ENCODE measurements at places on chromosomes 4 and X. TPM values are rescaled to one million over a fixed set of nuclear protein-coding genes. Genes with fewer than 3 reads are reported as not detected.

FGG gene
- total RNA-seq, result not detected

DNA sequence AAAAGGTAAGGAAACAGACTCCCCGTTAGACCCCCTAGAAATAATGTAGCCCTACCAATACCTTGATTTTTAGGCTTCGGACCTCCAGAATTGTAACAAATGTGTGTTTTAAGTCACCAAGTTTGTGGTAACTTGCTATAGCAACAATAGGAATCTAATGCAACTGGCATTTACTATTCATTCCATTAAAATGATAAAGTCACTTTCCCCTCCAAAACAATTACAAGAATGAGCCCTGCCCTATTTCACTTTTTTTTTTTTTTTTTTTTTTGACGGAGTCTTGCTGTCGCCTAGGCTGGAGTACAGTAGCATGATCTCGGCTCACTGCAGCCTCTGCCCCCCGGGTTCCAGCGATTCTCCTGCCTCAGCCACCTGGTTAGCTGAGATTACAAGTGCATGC, 3.5 kb upstream of the DDX60L start:
- DNase-seq, result peak; percentile 6
- H3K36me3 ChIP-seq, result no peaks in the 10 kb centered on the region
- peaks cover 60% of the 10 kb centered on the region for H3K4me1 ChIP-seq
- H3K4me3 ChIP-seq, result no peak overlapping the region

GRCh38 chr4:86939729-86940575, 5.1 kb downstream of the AFF1 start:
- no peaks in the 10 kb centered on the region for H3K27me3 ChIP-seq
- peaks cover 28% of the 10 kb centered on the region for H3K4me1 ChIP-seq
- no peak overlapping the region for H3K27ac ChIP-seq
- no peaks in the 10 kb centered on the region for H3K36me3 ChIP-seq
- H3K4me3 ChIP-seq, result no peak overlapping the region

UGT2A2 gene
- total RNA-seq, result not detected

DNA sequence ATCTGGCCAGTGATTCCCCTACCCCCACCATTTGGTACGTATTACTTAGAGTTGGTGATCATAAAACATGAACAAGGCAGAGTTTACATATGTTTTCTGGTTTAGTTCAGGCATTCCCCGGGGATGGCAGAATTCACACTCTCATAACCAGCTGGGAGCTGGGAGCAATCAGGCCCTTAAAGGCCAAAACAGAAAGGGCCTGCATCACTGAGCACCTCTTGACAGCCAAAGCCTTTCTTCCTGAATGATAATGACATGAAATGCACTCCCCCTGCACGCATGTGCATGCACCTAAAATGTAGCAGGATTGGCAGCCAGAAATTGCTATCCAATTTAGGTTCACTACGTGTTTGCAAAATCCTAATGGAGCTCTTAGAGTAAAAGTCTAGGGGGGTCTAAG, 235.4 kb downstream of the GPC3 start:
- H3K4me3 ChIP-seq, result no peak overlapping the region
- H3K27me3 ChIP-seq, result peaks cover 9% of the 10 kb centered on the region
- H3K36me3 ChIP-seq, result no peaks in the 10 kb centered on the region
- no peak for DNase-seq
- H3K4me1 ChIP-seq, result no peaks in the 10 kb centered on the region

DNA sequence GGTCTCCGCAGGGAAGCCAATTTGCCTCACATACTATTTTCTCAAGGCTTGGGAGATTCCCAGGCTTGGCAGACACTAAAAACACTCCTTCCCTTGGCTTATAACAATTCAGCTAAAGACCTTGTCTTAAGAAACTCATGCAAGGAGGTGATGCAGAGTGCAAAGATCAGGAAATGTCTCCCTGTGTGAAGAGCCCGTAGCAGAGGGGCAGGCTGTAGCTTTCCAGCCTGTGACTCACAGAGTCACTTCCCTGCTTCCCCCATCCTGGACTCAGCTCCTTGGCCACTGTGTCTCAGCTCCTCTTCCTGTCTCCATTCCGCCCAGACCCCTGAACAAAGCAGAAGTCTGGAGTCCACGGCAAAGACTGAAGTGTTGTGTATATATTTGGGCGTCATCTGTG, 56.1 kb downstream of the KDR start:
- no peak overlapping the region for H3K27ac ChIP-seq
- no peaks in the 10 kb centered on the region for H3K4me1 ChIP-seq
- no peaks in the 10 kb centered on the region for H3K27me3 ChIP-seq
- no peaks in the 10 kb centered on the region for H3K36me3 ChIP-seq
- H3K4me3 ChIP-seq, result no peak overlapping the region
- DNase-seq, result no peak

DNA sequence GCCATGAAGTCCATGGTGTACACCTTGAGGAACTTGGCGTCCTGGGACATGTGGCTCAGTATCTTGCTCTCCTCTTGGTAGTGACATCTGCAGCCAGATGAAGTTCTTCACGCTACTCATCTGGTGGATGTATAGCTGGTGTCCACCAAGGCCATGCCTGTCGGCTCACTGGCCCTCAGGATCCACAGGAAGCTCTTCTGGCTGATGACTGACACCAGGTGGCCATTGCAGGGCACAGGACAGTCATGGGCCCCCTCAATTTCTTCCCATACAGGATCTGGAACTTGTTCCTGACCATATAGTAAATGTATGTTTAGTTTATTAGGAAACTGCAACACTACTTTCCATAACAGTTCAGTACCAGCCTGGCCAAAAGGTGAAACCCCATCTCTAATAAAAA, 10.3 kb upstream of the CLCN5 start:
- no peak for DNase-seq
- H3K27me3 ChIP-seq, result peaks cover 8% of the 10 kb centered on the region
- no peak overlapping the region for H3K4me3 ChIP-seq
- no peaks in the 10 kb centered on the region for H3K36me3 ChIP-seq
- no peaks in the 10 kb centered on the region for H3K4me1 ChIP-seq

DNA sequence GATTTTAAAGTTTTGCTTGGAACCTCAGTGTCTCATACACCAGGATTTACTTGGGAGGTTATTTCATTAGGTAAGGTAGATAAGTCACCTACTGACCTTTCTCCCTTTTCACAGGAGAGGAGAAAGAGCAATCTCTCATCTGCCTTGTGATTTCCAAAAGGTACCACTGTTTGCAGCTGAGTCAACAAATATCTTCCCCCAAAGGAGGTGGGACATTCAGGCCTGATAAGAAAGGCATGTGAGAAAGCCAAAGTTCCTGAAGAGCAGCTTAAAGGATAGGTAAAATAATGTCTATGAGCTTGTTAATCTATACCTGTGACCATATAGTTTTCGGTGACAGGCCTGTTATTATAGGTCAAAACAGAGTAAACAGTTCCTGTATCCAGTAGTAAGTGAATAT, 45.0 kb downstream of the FAM47B start:
- no peak overlapping the region for H3K4me3 ChIP-seq
- H3K27ac ChIP-seq, result no peak overlapping the region
- H3K36me3 ChIP-seq, result no peaks in the 10 kb centered on the region
- no peak for DNase-seq
